ENCODE measurements at places on chromosomes 6 and 20.

GRCh38 chr6:143478479-143479062 lies 28.0 kb downstream of the PEX3 start:
- DNase-seq: no peak

DNA sequence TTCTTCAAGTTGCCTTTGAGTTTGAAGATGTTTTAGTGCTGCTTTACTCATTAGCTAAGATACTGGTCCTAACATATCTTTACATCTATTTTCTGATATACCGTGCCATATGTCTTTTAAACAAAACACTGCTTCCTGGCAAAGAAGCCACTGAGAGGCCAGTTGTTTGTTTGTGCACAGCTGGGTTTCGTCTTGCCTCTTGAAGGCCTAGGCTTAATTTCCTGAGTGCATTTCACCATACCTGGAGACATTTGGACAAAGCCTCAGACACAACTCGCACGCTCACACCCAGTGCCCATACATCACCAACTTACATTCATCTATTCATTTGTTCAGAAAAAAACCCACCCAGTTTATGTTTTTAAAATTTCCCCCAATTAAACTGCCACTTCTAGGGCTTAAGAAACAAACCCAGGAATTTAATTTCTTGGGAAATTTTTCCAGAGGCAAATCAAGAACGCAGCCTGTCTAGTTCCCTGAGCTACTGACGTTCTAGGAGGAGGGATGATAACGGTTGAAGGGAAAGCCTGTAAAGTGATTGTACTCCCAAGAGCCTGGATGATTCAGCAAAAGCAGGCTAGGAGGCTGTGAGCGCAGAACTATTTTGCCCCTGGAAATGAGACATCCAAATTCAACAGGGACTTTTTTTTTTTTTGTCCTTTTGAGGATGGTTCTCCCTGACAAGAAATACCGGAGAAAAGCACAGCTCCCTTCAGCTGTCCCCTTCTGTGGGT lies 77.7 kb downstream of the OLIG3 start:
- DNase-seq: no peak

DNA sequence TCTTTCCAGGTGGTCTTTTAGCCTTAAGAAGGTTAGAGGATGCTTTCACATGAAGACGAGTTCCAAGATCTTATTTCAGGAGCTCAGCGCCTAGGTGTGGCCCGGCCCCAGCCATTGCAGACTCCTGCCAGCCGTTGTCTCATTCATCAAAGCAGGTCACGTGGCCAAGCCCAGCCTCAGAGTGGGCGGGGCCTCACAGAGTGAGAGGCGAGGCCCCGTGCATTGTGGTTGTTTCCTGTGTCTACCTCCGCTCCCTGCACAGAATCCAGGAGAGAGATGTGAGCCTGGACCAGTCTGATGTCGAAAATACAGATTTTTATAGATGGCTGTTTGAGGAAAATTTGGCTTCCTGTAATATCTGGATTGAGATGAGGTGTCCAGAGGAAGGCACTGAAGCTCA lies 49.2 kb upstream of the CST5 start:
- DNase-seq: no peak

- DNase-seq: no peak
These were observed 19.5 kb downstream of the KCNQ2 start for GRCh38 chr20:63452821-63453523.

- no peak for DNase-seq
These were observed 124.6 kb downstream of the EDN3 start for GRCh38 chr20:59424976-59425375.

GRCh38 chr6:41092421-41093140 lies 19.8 kb downstream of the NFYA start:
- no peak for DNase-seq

DNA sequence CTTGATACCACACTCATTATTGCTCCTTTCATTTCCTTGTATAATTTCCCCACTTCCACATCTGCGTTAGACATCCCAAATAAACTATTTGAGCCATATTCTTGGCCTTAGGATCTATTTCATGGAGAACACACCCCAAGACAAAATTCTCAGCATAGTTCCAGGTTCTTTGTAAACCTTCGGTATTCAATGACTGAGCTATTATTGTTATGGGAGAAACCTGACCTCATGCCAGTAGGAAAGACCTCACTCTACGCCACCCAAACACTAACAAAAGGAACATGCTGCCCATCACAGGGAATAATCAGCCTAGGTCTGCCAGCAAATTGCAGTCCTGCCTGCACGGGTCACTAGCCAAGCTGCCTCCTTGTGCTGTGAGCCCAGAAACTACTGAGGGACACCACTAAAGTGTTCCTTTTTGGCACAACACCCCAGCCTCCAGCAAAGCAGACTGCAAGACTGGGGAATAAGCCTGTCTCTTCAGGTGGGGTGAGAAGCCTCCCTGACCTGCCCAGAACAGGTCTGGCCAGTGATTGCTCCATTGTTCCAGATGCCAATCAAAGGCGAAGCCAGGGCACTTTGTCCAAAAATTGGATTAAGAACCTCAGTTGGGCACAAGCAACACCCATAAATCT lies 371.8 kb downstream of the MAFB start:
- DNase-seq: no peak

GRCh38 chr6:18118330-18118729 lies 4.1 kb downstream of the NHLRC1 start:
- no peak for DNase-seq

DNA sequence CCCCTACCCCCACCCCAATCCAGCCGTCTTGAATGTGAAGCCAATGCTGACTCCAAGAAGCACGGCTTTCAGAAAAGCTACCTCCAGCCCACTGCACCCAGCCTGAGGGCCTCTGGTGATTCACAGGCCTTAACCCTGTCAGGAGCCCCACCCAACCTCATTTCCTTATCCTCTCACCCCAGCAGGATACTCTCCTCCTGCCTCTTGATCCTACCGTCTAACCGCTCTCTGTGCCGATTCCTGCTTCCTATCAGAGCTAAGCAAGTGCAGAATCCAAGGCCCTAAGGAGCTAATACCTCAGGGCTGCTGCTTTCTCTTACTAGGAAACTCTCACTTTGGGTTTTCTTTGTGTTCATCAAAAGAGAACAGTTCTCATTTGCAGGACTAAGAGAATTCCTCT lies 47.2 kb downstream of the TRERF1 start:
- DNase-seq: no peak

GRCh38 chr6:47934023-47934422 lies 152.2 kb downstream of the OPN5 start:
- DNase-seq: peak; percentile 49

- DNase-seq: peak; percentile 30
These were observed 883 bp upstream of the DBNDD2 start for GRCh38 chr20:45407067-45407745.

GRCh38 chr6:53493635-53494025 lies 51.3 kb downstream of the GCLC start:
- DNase-seq: no peak

DNA sequence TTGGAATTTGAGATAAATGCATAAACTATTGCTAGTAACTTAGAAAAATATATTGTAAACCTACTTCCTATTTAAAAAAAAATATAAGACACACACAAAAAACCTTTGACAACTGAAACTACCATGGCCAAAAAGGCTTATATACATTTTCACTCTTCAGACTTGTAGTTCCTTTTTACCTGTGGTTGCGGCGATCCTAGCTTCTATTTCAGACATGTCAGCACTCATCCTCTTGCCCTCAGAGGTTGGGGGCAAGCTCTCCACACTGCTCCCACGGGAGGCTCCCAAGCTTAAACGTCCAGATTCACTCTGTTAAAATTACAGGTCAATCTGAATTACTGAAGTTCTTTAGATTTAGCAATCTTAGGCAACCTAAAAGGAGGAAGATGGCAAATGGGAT lies 39.8 kb downstream of the MAP3K7 start:
- no peak for DNase-seq

- DNase-seq: no peak
These were observed 502.1 kb upstream of the CDH4 start for GRCh38 chr20:60749804-60750602.

- no peak for DNase-seq
These were observed 2.6 kb downstream of the BNIP5 start for GRCh38 chr6:36333931-36334725.

Data from endothelial cell (in vitro differentiated cells).